ENCODE measurements at places on chromosomes 11 and 22.

DNA sequence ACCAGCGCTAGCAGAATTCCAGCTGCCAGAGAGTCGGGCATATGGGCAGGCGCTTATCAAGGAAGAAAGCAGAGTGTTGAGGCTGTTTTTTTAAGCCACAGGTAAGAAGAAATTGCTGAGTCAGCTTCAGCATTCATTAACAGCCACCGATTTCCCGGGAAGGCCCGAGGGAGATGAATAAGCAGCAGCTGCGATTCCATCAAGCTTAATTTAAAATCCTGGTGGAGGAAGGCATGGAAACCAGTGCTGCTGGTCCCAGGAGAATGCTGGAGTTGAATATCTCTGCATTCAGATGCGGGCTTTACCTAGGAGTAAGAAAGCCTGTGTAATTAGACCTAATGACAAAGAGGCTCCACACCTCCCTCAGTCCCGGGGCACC lies 168.8 kb downstream of the BRD1 start:
- no peak for DNase-seq

GRCh38 chr22:44638971-44639760 lies 62.8 kb upstream of the PRR5 start:
- DNase-seq: peak; percentile 26

DNA sequence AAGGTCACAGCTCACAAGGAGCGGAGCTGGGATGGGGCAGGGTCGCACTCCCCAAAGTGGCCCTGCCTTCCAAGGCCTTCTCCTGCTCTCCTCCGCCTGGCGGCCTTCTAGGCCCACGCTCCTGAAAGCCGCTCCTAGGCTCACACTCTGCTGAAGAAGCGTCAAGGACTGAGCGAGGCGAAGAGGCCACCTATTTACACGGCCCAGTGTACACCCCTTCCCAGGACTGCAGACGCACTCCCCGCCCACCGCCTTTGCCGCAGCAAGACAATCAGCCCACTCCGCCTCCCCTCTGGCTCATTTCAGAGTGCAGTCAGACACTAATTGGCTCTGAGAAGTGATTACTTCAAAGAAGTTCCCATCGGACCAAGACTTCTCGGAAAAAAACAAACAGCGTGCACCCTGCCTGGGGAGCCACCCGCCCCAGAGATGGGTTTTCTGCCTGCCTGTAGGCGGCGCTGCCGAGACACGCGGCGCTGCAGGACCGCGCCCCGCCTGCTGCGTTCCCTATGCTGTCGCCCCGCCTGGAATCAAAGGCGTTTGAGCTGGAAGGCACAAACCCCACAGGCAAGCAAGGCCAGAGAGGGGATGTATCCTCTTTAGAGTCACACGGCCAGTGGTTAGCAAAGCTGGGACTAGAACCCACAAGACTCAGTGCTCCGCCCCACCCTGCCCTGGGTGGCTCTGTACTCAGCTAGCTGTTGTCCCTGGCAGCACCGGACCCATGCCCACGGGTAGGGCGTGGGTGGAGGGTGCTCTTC lies 414.8 kb downstream of the BUD13 start:
- DNase-seq: no peak

- no peak for DNase-seq
These were observed 2.5 kb downstream of the KCNJ4 start for GRCh38 chr22:38452373-38453065.

- no peak for DNase-seq
These were observed 88.1 kb downstream of the MED15 start for GRCh38 chr22:20595461-20595860.

- no peak for DNase-seq
These were observed 82.3 kb downstream of the XRRA1 start for GRCh38 chr11:74866557-74866956.

- DNase-seq: no peak
These were observed 61.6 kb upstream of the PTPN5 start for GRCh38 chr11:18853086-18853720.

- DNase-seq: peak; percentile 66
These were observed 24.8 kb downstream of the APOL1 start for GRCh38 chr22:36277482-36278291.

- peak; percentile 28 for DNase-seq
These were observed at the start of gene SLC17A6 for GRCh38 chr11:22337596-22338485. TSS of gene SLC17A6 (plus strand) at chr11:22338381. CDS start at chr11:22338534, 153 bp downstream.

- peak; percentile 10 for DNase-seq
These were observed 143.9 kb downstream of the INSC start for GRCh38 chr11:15258433-15259165.

DNA sequence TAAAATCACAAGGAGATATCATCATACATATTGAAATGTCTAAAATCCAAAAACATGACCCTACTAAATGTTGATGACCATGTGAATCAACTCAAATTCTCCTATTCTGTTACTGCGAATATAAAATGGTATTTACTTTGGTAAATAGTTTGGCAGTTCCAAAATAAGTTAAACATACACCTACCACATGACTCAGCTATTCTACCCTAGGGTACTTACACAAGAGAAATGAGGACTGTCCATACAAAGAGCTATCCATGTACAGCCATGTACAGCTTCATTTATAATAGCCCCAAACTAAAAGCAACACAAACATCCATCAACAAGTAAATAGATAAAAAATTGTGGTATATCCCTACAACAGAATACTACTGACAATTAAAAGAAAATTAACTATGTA lies 346.1 kb upstream of the TENM4 start:
- no peak for DNase-seq

GRCh38 chr11:132904607-132905006 lies 627.7 kb downstream of the OPCML start:
- DNase-seq: no peak

GRCh38 chr11:62450543-62451240 lies 31.9 kb downstream of the SCGB1A1 start:
- DNase-seq: peak; percentile 13

DNA sequence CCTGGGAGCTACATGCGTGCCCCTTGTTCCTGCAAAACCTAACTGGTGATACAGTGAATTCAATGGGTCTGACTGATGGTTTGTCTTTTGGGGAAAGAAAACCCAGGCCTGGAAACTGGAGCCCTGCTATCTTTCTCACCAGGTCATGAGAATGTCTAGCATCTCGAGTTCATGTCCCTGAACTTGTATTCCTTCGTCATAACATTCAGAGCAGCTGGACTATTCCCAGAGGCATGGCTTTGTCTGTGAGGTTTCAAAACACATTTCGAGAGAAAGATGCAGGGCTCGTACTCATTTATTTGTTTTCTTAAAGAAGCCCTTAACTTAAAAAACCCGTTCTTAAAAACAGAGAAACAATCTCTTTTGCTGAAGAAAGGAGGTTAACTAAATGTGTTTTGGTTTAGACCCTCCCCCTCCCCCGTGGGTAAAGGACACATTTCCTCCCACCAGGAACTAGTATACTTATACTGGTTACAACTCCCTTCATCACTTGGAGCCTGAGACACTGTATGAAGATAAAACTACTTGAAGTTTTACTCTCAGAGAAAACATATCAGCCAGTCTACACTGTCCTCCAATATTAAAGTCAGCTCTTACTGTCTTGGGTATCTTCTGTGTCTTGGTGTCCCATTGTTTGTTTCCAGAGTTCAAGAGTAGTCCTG lies 43.2 kb downstream of the ME3 start:
- no peak for DNase-seq

GRCh38 chr11:12192794-12193514 lies 82.6 kb downstream of the MICAL2 start:
- peak; percentile 59 for DNase-seq

GRCh38 chr22:44659140-44659539 lies 42.9 kb upstream of the PRR5 start:
- DNase-seq: no peak

DNA sequence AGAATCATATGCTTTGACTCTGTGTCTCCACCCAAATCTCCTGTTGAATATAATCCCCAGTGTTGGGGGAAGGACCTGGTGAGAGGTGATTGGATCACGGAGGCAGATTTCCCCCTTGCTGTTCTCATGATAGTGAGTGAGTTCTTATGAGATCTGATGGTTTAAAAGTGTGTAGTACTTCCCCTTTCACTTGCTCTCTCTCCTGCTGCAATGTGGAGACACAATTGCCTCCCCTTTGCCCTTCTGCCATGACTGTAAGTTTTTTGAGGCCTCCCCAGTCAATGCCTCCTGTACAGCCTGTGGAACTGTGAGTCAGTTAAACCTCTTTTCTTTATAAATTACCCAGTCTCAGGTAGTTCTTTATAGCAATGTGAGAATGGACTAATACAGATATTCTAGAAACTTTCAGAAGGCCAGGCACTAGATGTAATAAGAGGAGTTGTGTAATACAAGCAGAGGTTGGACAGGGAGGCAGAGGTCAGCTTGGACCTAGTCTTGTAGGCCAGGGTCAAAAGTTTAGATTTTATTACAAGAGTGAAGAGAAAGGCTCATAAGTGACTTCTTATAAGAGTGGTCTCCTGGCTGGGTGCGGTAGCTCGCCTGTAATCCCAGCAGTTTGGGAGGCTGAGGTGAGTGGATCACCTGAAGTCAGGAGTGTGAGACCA lies 9.3 kb upstream of the SERPING1 start:
- DNase-seq: peak; percentile 83

- no peak for DNase-seq
These were observed 21.5 kb downstream of the MTCH2 start for GRCh38 chr11:47620836-47621378.

DNA sequence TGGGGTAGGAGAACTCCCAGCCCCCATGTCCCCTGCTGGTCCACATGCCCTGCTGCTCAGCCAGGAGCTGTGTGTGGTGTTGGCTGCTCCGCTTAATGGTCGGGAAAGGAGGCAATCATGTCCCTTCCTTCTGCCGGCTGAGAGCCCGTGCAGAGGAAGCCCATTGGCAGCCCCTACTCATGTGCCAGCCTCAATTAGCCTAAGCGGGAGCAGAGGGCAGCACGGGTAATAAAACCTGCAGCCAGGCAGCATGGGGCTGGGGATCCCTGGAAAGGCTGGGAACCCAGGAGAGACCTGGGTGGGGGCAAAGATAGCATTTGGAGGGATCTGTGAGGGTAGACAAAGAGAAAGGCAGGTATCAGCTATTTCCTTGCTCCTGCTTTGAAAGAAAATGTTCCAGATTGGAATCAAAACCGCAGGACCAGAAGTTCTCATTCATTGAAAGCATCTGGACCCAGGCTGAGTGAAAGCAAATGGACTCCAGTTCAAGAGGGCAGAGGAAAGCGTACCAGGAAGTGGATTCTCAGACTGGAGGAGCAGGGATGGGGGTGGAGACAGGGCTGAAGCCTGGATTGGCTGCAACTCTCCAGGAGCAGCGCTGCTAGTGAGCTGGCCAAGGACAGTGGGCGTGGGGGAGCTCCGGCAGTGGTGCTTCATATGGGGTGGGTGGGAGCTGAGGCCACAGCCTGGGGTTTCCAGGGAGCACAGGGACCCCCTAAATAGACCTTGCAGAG lies 103.4 kb upstream of the NECTIN1 start:
- no peak for DNase-seq

DNA sequence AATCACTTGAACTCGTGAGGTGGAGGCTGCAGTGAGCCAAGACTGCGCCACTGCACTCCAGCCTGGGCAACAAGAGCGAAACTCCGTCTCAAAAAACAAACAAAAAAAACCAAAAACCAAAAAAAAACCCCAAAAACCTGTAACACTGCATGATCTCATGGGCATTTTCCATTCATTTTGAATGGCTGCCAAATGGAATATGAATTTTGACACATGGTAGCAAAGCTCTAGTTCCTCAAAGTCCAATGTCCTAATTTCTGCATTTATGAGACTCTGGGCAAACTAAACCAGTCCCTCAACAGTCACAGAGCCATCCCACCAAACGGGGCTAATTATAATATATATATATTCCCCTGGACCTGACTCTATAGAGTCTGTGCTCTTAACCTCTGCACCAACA lies 61.8 kb downstream of the SGSM3 start:
- DNase-seq: peak; percentile 76

GRCh38 chr22:40007853-40008710 lies 13.3 kb downstream of the FAM83F start:
- peak; percentile 94 for DNase-seq

- DNase-seq: peak; percentile 8
These were observed 43.3 kb upstream of the MMP7 start for GRCh38 chr11:102573851-102574250.

DNA sequence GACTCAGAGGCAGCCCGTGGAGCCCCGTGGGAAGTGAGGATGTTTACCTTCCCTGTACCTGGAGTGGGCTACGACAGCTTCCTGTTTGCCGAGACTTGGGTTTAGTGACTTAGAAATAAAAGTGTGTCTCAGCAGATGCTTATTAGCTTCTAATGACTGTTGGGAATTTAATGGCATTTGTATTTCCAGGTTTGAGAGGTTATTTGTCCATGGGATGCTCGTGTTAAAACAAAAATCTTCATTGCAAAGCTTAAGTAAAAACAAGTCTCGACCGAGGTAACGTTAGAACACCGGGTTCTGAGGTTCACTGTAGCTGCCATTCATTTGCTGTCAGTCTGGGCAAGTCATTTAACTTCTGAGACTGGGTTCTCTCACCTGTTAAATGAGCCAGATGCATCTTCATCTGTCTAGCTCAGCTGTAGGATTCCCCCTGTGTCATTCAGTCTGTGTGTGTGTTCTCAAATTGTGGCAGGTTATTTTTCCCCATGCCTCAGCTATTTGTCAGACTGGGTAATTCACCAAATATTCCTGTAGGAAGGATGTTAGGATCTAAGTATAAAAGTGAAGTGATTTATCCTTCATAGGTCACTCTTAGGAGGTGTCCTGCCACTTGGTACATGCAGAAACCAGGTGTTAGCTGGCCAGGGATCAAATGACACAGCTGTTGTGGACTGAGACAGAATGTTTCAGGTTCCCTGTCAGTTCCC lies 791 bp downstream of the EI24 start:
- DNase-seq: no peak

GRCh38 chr22:25716637-25717036 lies 25.4 kb upstream of the MYO18B start:
- DNase-seq: no peak

GRCh38 chr11:117020287-117020686 lies 77.9 kb downstream of the SIK3 start:
- DNase-seq: no peak

DNA sequence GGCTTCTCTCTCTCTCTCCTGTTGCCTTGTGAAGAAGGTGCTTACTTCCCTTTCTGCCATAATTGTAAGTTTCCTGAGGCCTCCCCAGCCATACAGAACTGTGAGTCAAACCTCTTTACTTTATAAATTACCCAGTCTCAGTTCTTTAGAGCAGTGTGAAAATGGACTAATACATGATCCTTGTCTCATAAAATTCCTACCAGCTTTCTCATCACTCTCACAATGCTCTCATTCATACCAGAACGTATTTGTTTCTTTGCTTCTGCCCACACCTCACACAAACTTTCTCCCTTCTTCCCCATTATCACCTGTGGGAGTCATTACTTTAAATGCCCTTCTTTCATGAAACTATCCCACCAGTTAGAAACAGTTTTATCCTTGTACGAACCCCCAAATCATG lies 62.7 kb upstream of the ARHGAP42 start:
- DNase-seq: no peak

DNA sequence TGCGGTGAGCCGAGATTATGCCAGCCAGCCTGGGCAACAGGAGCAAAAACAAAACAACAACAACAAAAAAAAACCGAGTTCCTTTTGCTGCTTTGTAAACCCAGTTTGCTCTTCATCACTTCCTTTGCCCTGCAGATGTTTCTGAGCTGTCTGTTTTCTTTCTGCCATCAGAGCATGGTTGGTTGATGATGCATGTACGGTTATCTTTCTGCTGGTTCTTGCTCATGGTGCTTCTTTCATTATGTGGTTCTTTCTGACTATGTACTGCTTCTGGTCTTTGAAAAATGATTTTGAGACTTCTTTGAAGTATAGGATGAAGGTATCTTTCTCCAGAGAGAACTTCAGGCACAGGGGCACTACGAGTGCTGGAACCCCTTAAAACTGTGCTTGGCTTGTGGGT lies 13.2 kb downstream of the TANGO2 start:
- DNase-seq: no peak

- DNase-seq: no peak
These were observed 2.1 kb downstream of the KLHL35 start for GRCh38 chr11:75430714-75431532.

Measured in MV-4-11 (cell line).